Activated CD8-positive, alpha-beta memory T cell treated with anti-CD3 and anti-CD28 coated beads for 1 hour (primary cell): ENCODE measurements at places on chromosomes 4 and X.

GRCh38 chrX:46912098-46912602 is at the start of gene JADE3:
Gene JADE3 (plus strand): TSS chrX:46912421. CDS start chrX:46984895, 72,474 bp downstream.
- DNase-seq = no peak

DNA sequence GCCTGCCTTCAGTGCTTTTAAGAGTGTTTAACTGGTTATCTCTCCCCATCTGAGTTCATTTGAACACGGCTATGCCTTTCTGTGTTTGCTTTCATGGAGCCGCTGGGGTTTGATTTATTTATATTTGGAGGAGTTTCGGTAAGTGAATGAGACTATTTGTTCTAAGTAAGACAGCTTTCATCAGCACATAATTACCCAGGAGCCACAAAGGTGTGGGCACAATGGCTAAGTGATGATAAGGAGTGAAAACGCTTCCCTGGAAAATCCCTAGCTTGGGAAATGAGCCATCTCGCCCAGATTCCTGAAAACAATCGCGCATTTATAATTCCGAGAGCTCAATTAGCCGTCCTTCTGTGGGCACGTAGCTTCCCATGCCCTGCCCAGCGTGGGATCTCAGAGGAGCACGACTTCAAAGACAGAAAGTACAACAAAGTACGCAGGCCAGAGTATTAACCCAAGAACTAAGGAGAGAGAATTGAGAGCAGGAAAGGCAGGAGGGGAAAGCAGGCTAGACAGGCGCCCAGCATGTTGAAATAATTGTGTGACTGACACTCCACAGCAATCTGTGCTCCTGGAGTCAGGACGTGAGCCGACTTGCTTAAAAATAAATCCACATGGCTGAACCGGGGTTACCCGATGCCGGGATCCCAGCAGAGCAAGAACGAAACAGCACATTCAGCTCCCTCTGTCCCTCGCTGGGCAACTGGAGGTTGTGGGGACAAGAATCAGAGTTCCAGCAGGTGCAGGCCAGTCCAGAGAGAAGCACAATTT is 99.0 kb downstream of the DHRSX start:
- no peak for DNase-seq

DNA sequence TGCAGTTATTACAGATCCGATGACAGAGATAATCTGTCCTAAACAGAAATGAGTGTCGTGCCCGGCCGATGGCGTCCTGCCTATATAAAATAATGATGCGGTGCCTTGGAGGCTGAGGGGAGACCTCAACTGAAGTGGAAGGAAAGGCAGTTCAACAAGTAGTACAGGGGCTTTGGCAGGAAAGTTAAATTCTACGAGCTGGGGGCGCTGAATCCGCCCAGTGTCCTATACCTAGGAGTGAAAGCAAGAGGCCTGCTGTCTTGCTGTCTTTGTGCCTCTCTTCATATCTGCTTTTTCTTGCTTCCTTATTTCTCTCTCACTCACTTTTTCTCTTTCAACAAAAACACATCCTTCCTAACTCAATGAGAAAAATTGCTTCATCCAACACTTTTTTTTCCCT is 82.2 kb upstream of the PRPS2 start:
- no peak for DNase-seq

- DNase-seq = no peak
Observed at GRCh38 chr4:94613248-94613647, 144.5 kb upstream of the BMPR1B start.

DNA sequence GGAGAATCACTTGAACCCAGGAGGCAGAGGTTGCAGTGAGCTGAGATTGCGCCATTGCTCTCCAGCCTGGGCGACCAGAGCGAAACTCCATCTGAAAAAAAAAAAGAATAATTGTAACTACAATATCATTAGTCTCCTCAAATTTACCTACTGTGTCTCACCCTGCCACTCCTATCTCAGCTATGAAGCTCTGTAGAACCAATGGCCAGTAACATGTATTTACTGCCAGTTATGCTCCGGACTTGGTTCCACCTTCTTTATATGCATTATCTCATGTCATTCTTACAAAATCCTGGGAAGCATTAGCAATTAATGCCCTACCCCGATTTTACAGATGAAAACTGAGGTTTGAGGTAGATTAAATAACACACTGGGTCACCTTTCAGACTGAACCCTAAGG is 7.0 kb upstream of the FAT1 start:
- no peak for DNase-seq

- DNase-seq = no peak
Observed at GRCh38 chr4:145643295-145643694, 24.1 kb downstream of the MMAA start.
